Caco-2 (cell line): ENCODE measurements at places on chromosomes 2 and 18.

DNA sequence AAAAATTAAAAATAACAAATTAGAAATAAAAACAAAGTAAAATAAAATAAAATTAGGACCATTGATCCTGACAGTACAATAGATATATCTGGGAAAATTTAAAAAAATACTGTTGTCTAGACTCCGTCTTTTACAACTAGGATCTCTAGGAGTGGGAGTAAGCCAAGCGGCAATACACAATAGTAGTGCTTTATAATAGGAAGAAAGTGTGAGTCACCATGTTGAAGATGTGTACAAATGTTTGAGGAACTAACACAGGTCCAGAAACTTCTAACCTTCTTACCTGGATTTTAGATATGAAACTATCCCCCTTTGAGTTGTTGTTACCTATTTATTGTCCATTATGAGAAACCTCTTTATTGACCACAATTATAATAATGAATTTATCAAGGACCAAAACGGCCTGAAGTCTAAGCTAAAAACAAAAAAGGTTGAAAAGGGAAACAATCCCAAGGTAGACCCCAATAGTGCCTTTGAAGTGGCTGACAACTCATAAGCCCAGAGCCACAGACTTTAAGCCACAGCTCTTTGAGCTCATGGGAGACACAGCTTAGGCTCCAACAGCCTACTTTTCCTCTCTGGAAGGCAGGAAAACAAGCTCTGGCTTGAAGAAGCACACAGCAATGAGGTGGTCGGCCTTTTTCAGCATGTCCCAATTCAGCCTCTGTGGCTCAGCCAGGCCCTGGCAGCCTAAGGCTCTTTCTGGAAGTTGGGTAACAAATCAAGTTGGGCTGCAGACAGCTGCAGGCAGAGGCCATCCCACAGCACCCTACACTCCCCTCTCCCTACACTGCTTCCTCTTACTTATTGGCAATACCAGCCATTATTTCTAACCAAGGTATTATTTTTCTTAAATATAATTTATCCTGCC is 62.9 kb downstream of the AQP4 start:
- no peak for DNase-seq

DNA sequence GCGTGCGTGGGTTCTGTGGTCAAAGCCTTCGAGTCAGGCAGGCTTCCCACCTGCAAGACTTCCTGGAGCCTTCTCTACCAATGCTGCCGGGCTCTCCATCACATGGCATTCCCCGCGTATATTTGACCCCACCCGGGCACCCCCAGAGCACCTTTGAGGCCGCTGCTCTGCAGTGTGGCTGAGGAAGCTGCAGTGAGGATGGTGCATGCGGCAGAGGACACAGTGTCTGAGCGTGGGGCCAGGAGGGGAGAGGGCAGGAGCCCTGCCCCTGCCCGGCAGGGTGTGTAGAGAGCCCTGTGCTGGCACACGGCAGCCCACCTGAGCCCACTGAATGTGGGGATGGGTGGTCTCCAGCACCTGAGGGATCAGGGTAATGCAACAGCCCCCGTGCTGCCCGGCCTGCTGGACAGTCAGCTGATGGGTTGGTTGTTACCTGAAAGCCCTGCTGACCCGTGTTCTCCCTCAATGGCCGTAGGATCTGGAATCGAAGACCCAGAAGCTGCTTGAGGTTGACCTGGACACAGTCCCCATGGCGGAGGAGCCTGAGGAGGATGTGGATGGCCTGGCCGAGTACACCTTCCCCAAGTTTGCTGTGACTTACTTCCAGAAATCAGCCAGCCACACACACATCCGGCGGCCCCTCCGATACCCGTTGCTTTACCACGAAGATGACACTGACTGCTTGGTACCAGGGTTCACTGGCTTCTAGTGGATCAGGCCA is 36.8 kb upstream of the GPR17 start:
- peak; percentile 34 for DNase-seq

DNA sequence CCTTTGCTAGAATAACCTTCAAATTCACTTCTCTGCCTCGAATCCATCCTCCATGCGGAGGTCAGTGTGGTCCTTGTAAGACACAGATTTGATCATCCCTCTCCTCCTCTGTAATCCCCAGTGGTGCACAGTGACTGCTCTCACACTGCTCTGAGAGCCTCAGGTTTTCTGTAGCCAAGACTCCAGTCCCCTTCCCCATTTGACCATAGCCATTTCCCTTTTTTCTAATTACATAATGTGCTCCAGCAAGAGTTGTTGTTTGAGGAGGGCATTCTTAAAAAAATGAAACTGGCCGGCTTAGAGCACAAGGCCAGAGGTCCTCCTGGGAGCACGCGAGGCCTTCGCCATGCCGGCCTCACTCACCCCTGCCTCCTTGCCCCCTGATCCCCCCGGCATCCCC is 34.7 kb upstream of the LPIN1 start:
- DNase-seq = no peak

GRCh38 chr18:36711014-36711725 is 117.6 kb downstream of the TPGS2 start:
- no peak for DNase-seq

DNA sequence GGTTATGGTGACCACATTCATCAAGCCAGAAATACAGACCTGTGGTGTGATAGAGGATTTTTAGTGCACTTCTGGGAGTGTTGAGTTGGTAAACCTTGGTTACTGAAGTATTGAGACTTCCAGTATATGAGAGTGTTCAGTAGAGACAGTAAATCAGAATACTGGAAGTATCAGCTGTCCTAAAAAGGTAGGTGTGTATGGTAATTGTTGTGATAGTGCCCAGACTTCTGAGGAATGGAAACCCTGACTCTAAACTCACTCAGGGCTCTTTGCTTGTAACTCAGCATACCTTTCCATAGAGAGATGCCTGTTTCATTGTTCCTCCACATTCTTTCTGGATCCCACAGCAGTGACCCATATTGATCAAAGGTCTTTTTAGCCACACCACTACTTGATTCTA is 217.1 kb downstream of the SETBP1 start:
- no peak for DNase-seq

GRCh38 chr2:120736202-120736623 is 545 bp downstream of the GLI2 start:
- DNase-seq = no peak
